ENCODE measurements at places on chromosomes 12 and 14.

GRCh38 chr12:10113075-10113474, 14.3 kb upstream of the CLEC1A start:
- DNase-seq, result no peak

- DNase-seq, result no peak
Observed at GRCh38 chr12:92612611-92613010, 90.2 kb upstream of the PLEKHG7 start.

GRCh38 chr14:91929700-91930099, 17.8 kb downstream of the FBLN5 start:
- DNase-seq, result no peak

DNA sequence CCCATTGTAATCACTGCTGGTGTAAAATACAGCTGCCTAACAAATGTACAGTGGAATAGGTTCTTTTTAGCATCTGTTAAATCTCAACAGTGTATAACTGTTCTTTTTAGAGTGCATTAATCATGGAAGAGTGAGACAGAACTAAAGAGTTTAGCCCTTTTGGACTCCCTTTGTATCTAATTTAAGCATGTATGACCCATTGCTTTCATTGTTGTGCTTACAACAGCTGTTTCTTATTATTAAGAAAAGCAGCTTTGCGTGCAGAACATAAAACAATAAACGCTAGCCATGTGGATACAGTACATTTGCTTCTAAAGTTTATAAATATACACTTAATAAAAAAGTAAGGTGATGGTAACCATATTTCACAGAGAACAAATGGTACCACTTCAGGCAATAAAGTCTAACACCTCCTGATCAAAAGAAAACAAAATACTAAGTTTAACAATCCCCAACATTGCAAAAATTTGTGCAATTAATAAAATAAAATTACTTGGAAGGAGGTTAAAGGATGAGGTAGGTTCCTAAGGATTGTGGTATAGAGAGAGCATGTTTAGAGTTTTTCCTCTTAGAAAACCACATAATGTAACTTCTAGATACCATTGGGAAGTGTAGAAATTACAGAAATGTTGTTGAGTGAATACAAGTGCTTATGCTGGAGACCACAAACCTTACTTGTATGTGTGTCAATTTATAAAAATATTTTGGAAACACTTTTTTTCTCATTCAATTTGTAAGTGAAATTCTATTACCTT, 448.7 kb downstream of the SLC6A15 start:
- DNase-seq, result no peak

- DNase-seq, result no peak
Observed at GRCh38 chr14:101113835-101114725, 210.6 kb upstream of the RTL1 start.

- no peak for DNase-seq
Observed at GRCh38 chr12:104480012-104480411, 23.3 kb downstream of the CHST11 start.

DNA sequence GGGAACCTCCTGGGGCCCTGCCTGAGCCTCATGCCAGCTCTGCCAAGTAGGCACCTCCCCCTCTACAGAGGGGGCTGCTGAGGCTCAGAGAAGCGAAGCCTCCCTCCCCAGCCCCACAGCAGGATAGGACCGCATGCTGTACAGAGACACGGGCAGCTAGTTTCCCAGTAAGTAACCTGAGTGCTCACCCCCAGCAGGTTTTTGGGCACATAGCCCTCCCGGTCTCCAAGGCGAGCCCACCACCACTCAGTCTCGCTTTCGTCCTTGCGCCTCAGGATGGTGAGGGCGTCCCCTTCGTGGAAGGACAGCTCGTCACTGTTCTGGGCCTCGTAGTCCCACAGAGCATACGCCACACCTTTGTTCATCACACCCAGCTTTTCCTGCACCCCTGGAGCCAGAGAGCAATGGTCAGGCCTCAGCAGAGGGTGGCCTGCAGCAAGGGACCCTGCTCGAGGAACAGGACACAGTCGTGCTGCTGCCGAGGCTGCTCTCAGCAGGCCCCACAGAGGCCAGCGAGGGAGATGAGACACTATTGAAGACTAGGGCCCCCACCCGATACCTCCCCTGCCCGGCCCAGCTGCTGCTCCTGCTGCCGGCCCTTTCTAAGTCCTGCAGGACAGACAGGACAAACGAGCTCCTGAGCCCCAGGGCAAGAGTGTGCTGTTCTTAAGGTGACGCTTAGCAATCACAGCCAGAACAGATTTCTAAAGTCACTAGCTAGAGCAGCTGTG, 20.4 kb downstream of the ZFYVE21 start:
- DNase-seq, result no peak

DNA sequence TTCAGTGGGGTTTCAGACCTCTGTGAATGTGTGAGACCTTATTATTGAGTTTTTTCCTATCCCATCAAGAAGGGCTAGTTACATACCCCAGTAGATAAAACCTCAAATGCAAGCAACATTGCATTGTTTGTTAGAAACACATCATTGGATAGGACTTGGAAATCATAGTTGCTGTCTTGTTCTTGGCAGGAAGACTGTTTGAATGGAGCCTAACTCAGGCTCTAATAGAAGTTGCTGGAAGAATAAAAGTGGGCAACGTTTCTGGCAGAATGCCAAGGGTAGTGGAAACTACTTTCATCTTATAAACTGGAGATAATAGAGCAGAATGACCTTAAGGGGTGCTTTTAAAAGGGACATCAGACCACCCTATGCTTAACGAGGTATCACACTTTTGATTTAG, 9.9 kb upstream of the PTHLH start:
- no peak for DNase-seq

- no peak for DNase-seq
Observed at GRCh38 chr12:47570151-47570550, 135.7 kb downstream of the RPAP3 start.

DNA sequence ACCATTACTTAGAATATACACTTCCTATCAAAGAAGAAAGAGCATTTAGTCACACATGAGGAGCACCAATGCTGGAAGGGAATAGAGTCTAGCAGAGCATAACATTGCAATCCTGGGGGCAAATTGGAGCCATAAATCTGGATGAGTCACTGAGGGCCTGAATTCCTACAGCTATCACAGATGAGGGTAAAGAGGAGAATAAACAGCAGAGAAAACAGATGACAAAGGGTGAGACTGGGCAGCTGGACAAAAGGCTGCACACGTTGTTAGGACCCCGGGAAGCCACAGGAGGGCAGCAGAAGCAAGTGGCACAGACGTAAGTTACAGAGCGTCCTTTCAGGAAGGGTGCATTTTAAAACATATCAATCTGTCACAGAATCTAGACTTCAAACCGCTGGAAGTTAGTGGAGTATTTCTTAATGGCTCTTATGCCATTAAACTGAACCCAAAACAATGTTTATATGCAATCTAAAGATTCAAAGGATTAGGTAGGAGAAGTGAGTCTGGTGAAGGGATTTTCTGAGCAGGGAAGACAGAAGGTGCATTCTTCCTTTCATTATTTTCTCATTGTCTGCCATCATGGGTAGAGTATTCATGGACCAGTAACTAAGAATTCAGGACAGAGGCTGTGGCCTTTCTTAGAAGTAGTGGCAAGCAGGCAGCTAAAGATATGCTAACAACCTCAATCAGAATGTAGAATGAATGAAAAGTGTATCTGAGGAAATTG, 159.8 kb upstream of the DAAM1 start:
- peak; percentile 13 for DNase-seq

DNA sequence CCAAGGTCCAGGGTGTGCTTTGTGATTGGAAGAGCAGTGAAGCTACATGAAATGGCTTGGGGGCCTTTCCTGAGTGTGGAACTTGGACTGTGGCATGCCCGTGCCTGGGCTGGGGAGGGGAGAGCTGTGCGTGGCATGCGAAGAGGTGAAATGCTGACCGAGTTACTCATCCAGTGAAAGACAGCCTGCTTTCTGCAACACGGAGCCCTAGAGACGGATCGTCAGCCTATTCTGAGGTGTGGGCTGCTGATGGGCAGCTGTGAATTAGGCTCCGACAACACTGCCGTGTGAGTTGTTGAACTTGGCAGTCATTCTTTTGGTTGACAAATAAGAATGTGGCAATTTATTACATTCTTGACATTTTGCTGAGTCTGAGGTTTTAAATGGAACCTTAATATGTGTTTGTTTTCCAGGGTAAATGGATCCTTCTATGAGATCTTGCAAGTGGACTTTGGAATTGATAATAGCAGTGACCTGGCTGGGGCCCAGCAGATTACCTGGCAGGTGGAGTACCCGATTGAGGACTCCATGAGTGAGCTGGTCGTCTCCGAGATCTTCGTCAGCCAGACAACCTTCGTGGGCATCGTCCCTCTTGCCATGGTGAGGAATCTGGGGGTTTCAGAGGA, 453.9 kb downstream of the AACS start:
- DNase-seq, result no peak

GRCh38 chr12:77082021-77082420, 16.7 kb upstream of the E2F7 start:
- no peak for DNase-seq

GRCh38 chr12:52533686-52534470, 13.7 kb upstream of the KRT5 start:
- no peak for DNase-seq

DNA sequence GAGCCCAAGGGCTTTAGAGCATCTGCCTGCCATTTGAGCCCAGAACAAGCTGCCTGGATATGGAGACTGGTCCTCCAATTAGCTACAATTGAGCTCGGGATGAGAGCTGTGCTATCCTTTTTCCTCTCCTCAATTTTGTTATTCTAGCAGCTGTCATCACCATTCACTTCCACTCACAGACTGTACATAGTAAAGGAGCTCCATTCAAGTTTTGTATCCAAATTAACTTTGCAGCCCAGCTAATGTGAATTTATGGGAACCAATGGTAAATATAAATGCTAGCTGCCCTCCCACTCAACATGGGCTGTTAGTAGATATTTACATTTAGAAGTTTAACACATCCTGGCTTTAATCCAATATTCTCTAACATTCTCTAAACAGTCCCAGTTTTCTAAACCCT, 44.6 kb downstream of the BMP4 start:
- DNase-seq, result no peak

- no peak for DNase-seq
Observed at GRCh38 chr14:37343307-37344094, 145.8 kb downstream of the MIPOL1 start.

GRCh38 chr14:98542316-98542715, 729.7 kb downstream of the BCL11B start:
- DNase-seq, result no peak

GRCh38 chr12:98389593-98389992, 125.8 kb upstream of the TMPO start:
- DNase-seq, result no peak

DNA sequence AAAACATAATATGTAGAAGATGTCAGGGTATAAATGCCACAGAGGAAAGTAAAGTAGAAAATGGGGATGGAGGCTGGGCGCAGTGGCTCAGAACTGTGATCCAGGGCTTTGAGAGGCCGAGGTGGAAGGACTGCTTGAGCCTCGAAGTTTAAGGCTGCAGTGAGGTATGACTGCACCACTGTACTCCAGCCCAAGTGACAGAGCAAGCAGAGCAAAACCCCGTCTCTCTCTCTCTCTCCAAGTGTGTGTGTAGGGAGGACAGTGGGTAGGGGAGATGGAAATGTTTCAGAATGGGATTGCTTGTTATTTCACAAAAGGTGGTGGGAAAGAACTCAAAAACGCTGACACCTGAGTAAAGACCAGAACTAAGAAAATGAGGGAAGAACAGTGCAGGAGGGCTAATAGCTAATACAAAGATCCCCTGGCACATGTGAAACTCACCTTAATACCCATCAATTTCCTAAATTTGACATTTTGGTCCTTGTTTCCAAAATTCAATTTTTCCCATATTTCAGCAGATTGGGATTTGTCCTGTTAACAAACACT, 5.7 kb upstream of the ZCCHC8 start:
- no peak for DNase-seq

GRCh38 chr12:112686373-112686772, 105.2 kb upstream of the RPH3A start:
- no peak for DNase-seq

DNA sequence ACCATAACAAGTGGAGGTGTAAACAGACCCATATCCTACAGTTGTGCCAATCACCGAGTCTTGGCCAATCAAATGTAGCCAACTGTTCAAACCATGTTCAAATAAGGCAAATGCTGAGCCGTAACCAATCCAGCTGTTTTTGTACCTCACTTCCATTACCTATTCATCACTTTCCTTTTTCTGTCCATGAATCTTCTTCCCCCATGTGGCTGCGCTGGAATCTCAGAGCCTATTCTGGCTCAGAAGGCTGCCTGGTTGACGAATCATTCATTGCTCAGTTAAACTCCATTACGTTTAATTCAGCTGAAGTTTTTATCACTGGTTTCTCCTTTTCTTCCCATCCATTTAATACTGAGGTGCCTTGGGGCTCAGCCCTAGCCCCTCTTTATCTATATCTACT, 71.1 kb downstream of the TBC1D30 start:
- DNase-seq, result no peak

DNA sequence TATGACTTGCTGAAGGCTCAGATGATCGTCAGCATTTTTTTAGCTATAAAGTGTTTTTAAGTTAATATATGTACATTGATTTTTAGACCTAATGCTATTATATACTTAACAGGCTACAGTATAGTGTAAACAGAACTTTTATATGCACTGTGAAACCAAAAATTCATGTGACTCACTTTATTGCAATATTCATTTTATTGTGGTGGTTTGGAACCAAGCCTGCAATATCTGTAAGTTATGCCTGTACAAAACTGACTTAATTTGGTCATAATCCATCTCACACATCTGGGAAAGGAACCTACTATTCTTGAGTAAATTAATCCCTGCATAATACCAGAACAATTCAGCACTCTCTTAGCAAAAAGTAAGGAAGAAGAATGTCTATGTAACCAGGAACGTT, 390.7 kb downstream of the SYT1 start:
- no peak for DNase-seq

DNA sequence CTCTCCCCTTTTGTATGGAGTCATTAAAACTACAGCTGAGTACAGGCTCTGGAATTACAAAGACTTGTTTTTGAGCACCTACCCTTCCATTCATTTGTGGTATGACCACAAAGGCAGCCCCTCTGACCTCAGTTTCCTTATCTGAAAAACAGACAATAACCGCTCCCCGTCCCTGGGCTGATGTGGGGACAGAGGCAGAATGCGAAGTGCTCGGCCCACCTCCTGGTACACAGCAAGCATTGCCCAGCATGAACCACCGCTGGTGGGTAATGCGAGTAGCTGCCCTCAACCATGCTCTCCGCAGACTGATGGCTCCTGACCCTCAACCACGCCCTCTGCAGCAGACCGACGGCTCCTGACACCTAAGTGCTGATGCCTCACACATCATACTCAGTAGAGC, 22.4 kb downstream of the P2RX2 start:
- DNase-seq, result no peak

- no peak for DNase-seq
Observed at GRCh38 chr12:46946137-46946536, 120.3 kb upstream of the SLC38A4 start.

All from anterior cingulate cortex (tissue), 58 donors.